ENCODE measurements at places on chromosomes 12 and 14.

- no peak for DNase-seq
These were observed 196.6 kb upstream of the TMTC1 start for GRCh38 chr12:29980304-29980703.

DNA sequence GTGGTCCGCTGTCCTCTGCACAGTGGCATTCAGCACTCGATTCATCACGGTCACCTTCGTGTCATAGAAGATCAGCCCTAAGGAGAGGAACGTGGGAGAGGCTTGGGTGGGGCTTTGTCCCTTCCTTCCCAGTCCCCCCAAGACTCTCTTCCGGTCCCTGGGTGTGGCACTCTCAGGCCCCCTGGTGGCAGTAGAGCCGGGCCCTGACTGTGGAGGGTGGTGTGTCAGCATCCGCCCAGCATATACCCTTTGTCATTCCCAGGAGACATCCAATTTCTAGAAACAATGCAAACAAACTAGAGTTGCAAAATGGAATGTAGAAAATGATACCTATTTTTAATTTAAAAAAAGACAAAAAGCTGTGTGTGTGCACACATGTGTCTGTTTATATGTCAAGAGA lies 45.0 kb downstream of the TRAFD1 start:
- DNase-seq, result no peak

DNA sequence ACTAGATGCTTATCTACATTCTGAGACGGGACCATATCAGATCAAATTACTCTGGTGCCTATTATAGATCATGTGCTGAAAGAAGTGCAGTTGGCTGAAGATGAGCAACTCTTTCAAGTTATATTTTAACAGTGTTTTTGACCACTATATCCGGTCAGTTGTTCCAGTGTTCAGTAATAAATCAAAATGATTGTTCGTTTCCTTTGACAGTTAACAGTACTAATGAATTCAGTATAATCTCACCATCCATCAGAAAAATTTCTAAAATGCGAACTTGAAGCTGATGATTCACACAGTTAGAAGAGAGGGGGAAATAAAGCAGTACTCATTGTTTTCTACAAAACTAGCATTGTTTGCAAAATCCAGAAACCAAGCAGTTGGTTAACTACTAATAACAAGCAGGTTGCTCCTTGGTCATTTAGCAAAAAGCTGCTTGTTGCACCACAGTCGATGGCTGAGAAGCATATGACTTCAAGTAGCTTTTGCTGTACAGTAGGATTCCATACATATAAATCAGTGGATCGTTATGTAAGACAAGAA lies 2.3 kb downstream of the RPS6KA5 start:
- DNase-seq, result no peak

DNA sequence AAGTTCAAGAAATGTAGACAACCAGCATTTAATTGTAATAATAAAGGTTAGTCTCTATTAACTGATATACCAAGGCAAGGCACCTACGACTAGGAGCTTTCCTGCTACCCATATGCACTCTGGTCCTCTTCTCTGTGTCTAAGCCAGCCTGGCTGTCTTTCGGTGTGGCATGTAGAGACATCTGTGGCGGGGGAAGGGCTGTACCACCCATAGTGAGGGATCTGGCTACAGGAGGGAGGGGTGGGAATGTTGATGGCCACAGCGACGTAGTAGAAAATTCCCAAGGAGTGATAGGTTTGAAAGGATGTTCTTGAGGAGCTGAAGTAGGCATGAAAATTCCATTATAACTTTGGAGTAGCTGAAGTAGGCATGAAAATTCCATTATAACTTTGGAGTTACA lies 344.2 kb downstream of the ATP23 start:
- no peak for DNase-seq

- DNase-seq, result no peak
These were observed 78.3 kb downstream of the GSC start for GRCh38 chr14:94691660-94692034.

GRCh38 chr12:69024413-69024812 lies 91.4 kb upstream of the CPM start:
- DNase-seq, result no peak
